ENCODE measurements at places on chromosomes 7 and 10. TPM values are rescaled to one million over a fixed set of nuclear protein-coding genes. Genes with fewer than 3 reads are reported as not detected.

- no peak for DNase-seq
Measured at GRCh38 chr7:135904282-135904681, 72.9 kb downstream of the MTPN start.

- no peak for DNase-seq
Measured at GRCh38 chr7:131027287-131027773, 293.3 kb upstream of the KLF14 start.

The PLEKHS1 gene
- total RNA-seq, result 0.13 TPM

The UNCX gene
- total RNA-seq, result not detected

DNA sequence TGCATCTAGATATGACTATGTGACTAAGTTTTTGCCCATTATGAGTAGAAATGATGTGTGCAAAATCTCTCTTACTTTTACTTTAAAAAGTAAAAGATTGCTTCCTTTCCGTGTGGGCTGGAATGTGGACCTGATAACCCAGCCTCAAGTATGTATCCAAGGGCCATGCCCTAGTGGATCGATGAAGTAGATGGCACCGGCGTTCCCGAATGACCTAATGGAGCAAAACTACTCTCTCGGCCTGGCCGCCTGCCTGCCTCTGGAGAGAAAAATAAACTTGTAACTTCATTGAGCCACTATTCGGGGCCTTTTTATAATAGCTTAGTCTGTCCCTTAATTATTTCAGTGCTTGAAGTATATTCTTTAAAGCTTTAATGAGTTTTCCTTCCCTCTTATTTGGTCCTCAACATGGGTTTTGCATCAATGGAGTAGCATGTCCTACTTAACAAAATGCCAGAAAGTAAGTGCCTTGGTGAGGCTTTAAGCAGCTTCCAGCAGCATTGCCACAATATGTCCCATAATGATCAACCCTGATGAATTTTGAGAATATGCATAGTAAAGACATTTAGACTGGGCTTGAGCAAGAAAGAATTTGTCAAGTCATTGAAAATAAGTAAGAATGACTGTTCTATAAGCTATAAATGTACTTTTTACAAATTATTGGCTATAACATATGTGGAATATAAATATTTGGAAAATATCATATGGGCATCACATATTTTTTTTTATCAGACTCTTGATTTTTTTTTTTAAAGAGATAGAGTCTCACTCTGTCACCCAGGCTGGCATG, 61.4 kb downstream of the PLXDC2 start:
- DNase-seq, result no peak

- DNase-seq, result no peak
Measured at GRCh38 chr10:110399106-110399964, 94.6 kb upstream of the SMNDC1 start.

GRCh38 chr7:116999311-116999710, 46.0 kb downstream of the ST7 start:
- no peak for DNase-seq

The IDI1 gene
- 99.0 TPM for total RNA-seq

The SPDYE5 gene
- total RNA-seq, result 0.15 TPM

- DNase-seq, result no peak
Measured at GRCh38 chr10:34102893-34103506, 712.1 kb downstream of the PARD3 start.

- no peak for DNase-seq
Measured at GRCh38 chr10:85789982-85790789, 576.4 kb downstream of the GRID1 start.

- DNase-seq, result no peak
Measured at GRCh38 chr10:15313843-15314242, 57.2 kb downstream of the FAM171A1 start.

The CLDN4 gene
- 240 TPM for total RNA-seq

GRCh38 chr10:3668966-3669330, 116.1 kb downstream of the KLF6 start:
- DNase-seq, result no peak

The ESYT2 gene
- 95.9 TPM for total RNA-seq

GRCh38 chr10:123269017-123269552, 114.9 kb downstream of the BUB3 start:
- DNase-seq, result no peak

DNA sequence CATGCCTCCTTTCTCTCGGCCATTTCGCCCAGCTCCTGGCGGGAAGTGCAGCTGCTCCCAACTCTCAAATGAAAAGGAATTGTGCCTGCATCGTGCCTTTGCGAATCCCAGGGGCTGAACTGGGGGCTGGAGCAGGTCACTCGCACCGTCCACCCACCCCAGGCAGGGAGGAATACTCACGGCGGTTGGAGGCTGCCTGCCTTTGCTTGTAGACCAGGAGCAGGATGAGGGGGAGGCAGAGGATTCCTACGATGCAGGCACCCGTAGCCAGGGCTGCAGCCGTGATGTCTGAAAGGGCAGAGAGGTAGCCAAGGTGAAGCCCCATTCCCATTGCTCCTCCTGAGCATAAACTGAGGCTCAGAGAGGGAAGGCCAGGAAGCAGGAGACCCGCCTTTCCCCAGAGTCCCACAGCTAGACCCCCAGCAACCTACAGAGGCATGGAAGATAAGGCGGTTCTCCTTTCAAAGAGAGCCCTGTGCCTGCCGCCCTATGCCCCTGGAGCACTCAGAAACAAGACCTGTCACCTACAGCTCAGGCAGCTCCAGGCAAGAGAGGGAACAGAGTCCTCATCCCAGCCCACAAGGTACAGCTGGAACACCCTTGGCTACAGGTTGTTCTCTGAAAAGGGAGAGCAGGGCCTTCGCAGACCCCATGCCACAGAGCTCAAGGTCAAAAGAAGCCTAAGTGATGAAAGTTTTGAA, 18.0 kb downstream of the VSIR start:
- DNase-seq, result no peak

GRCh38 chr10:49606981-49607535, 3.1 kb upstream of the SLC18A3 start:
- peak; percentile 61 for DNase-seq

GRCh38 chr7:50647286-50647980, 82.2 kb upstream of the DDC start:
- no peak for DNase-seq

DNA sequence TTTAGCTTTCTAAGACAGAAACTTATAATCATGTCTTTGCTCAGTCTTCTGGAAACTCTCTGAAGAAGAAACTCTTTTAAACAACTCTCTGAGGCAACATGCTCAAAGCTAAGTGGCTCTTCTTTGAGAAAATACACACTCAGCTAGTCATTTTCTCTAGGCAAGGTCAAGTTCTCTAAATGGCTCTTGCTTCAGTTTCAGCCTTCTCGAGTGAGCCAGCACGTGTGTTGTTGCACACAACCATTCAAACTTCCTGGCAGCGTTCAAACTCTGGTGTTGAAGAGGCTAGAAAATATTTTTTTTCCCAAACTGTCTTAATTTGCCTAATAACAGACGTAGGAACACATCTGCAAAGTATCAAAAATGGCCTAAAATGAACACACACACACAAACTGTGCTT, 129.1 kb downstream of the THSD7A start:
- DNase-seq, result no peak

- DNase-seq, result no peak
Measured at GRCh38 chr10:30991647-30992011, 40.0 kb downstream of the ZNF438 start.

GRCh38 chr10:80462981-80463741, 9.1 kb downstream of the TSPAN14 start:
- no peak for DNase-seq

DNA sequence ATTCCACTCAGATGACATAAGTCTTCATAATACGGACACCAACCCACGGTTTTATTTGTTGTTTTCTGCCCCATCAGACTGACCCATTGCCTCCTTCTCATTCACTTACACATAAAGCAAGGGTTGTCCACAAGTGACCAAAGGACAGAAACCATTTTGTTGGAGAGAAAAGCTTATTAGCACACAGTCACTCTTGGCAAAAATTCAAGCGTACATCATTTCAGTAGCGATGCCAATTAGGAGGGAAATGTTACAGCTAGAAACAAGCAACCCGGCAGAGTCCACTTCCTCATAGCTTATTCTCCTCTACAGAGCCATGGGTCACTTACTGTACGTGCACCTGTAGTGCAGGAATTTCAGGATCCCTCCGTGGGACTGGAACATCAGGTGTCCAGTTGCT, 23.0 kb downstream of the ABLIM1 start:
- DNase-seq, result no peak

DNA sequence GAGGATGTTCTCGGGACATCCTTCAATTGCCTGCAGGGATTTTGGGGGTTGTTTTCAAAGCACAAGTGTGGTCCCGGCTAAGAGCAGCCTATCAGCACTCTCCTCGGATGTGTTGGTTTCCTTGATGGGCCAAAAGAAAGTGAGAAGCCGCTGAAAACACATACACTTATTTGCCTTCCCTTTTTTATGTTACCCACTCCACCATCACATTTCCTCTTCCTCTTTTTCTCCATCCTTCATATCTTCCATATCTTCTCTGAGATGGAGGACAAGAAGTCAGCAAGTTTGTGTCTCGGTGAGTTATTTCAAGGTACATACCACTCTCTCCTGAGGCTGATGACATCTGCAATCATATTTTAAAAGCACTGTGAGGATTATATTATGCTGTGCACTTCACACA, 64.0 kb downstream of the ZNF33B start:
- no peak for DNase-seq

- DNase-seq, result no peak
Measured at GRCh38 chr7:38673795-38674194, 42.6 kb upstream of the AMPH start.

The NPTX2 gene
- 4.1 TPM for total RNA-seq

- no peak for DNase-seq
Measured at GRCh38 chr7:38283107-38283506, 9.7 kb upstream of the TARP start.

GRCh38 chr7:132080467-132080866, 495.8 kb downstream of the PLXNA4 start:
- no peak for DNase-seq

DNA sequence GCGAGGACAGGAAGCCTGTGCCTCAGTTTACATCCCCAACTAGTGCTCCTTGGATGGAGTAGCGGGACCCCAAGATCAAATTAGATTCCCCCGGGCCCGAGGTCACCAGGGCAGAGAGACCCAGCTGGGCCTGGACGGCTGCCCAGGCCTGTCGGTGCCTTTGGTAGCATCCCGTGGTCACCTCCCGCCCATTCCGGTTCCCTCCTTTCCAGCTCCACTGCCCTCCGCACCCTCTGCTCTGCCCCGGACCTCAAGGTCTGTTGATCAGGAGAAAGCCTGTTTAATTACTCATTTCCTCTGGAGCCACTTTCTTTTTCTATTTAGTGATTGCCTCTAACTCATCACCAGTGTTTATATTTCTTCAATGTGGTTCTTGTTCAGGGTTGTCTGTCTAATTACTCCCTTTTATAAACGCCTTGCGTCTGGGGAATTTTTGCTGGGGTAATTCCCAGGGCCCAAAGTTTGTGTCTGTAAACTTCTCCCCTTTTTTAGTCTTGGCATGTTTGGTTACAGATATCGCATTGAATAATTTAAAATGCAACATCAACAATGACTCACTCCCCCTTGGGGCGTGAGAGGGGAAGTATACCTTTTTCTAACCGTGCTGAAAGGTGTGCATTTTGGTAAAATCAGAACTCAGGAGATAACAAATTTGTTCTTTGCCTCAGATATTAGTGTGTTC, 1.9 kb downstream of the FOXK1 start:
- peak; percentile 71 for DNase-seq

The MLXIPL gene
- total RNA-seq, result 3.8 TPM

The NODAL gene
- not detected for total RNA-seq

The FOXI2 gene
- total RNA-seq, result not detected

DNA sequence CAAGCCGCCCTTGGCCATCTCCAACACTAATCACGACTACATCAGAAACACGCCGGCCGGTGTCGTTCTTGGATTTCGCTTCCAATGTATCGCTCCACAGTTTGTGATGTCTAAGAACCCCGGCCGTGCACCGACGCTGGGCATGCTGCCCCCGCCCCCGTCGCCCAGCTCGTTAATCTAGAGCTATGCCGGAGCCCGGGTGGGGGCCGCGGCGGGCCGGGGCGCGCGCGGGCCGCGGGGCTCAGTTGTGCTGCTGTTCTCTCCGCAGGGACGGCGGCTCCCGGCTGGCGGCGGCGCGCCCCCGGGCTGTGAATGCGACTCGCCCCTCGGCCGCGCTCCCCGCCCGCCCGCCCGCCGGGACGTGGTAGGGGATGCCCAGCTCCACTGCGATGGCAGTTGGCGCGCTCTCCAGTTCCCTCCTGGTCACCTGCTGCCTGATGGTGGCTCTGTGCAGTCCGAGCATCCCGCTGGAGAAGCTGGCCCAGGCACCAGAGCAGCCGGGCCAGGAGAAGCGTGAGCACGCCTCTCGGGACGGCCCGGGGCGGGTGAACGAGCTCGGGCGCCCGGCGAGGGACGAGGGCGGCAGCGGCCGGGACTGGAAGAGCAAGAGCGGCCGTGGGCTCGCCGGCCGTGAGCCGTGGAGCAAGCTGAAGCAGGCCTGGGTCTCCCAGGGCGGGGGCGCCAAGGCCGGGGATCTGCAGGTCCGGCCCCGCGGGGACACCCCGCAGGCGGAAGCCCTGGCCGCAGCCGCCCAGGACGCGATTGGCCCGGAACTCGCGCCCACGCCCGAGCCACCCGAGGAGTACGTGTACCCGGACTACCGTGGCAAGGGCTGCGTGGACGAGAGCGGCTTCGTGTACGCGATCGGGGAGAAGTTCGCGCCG, 1.9 kb downstream of the VWC2 start:
- DNase-seq, result peak; percentile 52

DNA sequence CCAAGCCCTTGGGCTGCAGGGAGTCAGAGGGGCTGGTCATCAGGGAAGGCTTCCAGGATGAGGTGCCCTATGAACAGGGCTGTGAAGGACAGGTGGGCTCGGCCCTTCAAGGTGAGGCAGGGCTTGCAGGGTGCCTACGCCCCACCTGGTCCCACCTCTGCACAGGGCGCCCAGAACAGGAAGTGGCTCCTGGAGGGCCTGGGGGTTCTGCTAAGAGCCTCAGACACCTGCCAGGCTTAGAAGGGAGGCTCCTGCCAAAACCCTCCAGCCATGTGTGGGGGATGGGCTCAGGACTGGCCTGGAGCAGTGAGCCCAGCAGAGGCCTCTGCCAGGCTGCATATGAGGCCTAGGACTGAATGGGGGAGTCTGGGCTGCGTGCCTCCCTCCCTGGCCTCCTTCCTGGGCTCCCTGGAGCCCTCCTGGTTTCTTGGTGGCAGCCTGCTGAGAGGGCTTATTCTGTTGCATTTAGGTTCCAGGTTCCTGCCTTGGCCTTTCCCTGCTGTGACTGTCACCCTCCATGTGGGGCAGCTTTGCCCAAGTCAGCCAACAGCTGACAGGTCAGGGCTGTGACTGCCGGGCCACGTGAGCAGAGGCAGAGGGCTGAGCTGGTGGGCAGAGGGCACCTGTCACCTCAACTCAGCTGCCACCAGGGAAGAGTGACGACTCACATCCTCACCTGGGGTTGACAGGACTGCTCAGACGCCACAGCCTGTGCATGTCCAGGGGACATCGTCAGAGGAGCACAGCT, 45.2 kb upstream of the MSMB start:
- DNase-seq, result no peak

The EGR2 gene
- 2.3 TPM for total RNA-seq

- no peak for DNase-seq
Measured at GRCh38 chr10:44682507-44682906, 228.6 kb upstream of the TMEM72 start.

The TACR2 gene
- 6.2 TPM for total RNA-seq

The TRPV5 gene
- total RNA-seq, result not detected

The ABCC2 gene
- total RNA-seq, result 1.1 TPM
